Small intestine (tissue), 16 donors: ENCODE measurements at places on chromosomes 5 and 9.
A peak's percentile ranks its signal among the peaks of the same experiment; 100 is the strongest.

DNA sequence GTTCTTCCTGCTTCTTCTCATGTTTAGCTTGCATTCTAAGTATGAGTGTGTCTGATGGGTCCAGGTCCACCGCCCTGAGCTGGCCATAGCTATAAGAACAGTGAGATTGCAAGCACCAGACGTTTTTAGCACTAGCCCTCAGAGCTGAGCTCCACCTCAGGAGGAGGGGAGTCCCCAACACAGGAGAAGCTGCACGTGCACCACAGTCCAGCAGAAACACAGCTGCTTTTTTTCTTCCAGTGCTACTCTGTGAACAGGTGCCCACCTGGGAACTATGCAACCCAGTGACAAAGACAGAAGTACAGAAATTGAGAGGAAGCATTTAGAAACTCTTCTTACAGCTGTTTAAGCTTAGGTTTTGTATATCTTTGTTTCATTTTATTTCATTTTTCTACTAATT is 299.4 kb downstream of the MARCHF11 start:
- no peaks in the 10 kb centered on the region for H3K4me1 ChIP-seq
- no peaks in the 10 kb centered on the region for H3K36me3 ChIP-seq
- no peak overlapping the region for H3K4me3 ChIP-seq
- DNase-seq, result no peak
- no peak overlapping the region for H3K27ac ChIP-seq
- no peaks in the 10 kb centered on the region for H3K27me3 ChIP-seq

- H3K4me1 ChIP-seq, result no peaks in the 10 kb centered on the region
- no peak for DNase-seq
- no peaks in the 10 kb centered on the region for H3K27me3 ChIP-seq
- no peaks in the 10 kb centered on the region for H3K36me3 ChIP-seq
These were observed 7.7 kb upstream of the ZCCHC10 start for GRCh38 chr5:133034064-133034463.

DNA sequence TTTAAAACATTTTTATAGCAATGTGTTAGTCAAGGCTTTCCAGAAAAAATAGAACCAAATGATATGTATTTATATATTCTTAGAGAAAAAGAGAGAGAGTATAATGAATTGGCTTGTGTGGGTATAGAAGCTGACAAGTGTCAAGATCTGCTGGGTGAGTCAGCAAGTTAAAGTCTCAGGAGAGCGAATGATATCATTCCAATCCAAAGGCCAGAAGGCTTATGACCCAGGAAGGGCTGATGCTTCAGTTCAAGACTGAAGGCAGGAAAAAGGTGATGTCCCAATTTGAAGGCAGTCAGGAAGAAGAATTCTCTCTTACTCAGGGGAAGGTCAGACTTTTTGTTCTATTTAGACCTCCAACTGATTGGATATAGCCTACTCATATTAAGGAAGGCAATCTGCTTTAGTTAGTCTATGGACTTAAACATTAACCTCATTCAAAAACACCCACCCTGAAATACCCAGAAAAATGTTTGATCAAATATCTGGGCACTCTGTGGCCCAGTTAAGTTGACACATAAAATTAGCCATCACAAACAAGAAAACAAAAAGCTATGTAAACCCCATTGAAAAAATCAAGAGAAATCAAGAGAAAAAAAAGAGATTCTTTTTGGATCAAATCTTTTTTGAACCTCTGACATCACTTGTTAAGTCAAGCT is 189.6 kb downstream of the PIK3R1 start:
- H3K27ac ChIP-seq, result no peak overlapping the region
- H3K4me1 ChIP-seq, result peaks cover 13% of the 10 kb centered on the region
- no peaks in the 10 kb centered on the region for H3K27me3 ChIP-seq
- no peak overlapping the region for H3K4me3 ChIP-seq
- no peaks in the 10 kb centered on the region for H3K36me3 ChIP-seq

DNA sequence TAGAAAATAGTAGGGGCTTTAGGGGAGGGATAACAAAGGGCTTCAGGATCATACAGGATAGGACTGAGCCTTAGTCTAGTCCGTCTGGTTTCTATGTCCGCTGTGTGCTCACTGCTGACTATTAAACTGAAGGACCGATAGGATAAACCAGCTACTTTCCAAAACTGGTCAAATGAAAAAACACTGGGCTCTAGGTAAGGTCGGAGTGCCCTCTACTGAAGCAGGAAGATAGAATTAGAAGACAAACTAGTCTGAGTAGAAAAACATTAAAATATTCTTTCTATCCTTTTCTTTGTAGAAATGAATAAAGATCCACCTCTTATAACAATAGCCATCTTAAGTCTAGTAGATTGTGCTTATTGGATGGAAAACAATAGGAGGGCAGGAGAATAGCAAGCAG is 133.6 kb downstream of the CEMIP2 start:
- DNase-seq, result no peak
- no peaks in the 10 kb centered on the region for H3K36me3 ChIP-seq
- H3K27ac ChIP-seq, result no peak overlapping the region
- no peaks in the 10 kb centered on the region for H3K27me3 ChIP-seq
- H3K4me1 ChIP-seq, result peaks cover 3% of the 10 kb centered on the region

- DNase-seq, result no peak
- H3K4me1 ChIP-seq, result no peaks in the 10 kb centered on the region
- H3K27ac ChIP-seq, result no peak overlapping the region
- no peaks in the 10 kb centered on the region for H3K27me3 ChIP-seq
- no peaks in the 10 kb centered on the region for H3K36me3 ChIP-seq
These were observed 56.5 kb downstream of the AMBP start for GRCh38 chr9:114021578-114021977.

GRCh38 chr9:82170866-82171265 is 182.3 kb downstream of the SPATA31D1 start:
- H3K27me3 ChIP-seq, result no peaks in the 10 kb centered on the region
- no peak overlapping the region for H3K27ac ChIP-seq
- no peak for DNase-seq
- H3K4me1 ChIP-seq, result no peaks in the 10 kb centered on the region
- H3K4me3 ChIP-seq, result no peak overlapping the region

DNA sequence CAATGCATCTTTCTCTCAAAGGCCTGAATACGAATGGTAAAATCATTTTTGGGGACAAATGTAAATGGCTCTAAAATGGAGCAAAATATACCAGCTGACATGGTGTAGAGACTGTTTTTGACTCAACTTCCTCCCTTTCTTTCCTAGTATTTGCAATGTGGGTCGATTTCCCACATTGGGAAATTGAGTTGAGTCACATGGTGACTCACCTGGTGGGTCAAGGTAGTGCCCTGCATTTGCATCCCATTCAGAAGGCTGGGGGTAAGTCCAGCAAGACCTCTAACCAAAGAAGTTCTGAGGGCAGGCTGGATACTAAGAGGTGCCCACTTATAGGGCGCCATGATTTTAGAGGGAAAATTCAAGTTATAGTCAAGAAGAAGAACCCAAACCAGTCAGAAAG is 179.6 kb upstream of the MPDZ start:
- no peaks in the 10 kb centered on the region for H3K4me1 ChIP-seq
- no peaks in the 10 kb centered on the region for H3K27me3 ChIP-seq
- no peak overlapping the region for H3K27ac ChIP-seq
- no peak overlapping the region for H3K4me3 ChIP-seq
- H3K36me3 ChIP-seq, result no peaks in the 10 kb centered on the region
- no peak for DNase-seq

- H3K4me1 ChIP-seq, result peaks cover 4% of the 10 kb centered on the region
- H3K36me3 ChIP-seq, result no peaks in the 10 kb centered on the region
- peaks cover 6% of the 10 kb centered on the region for H3K27me3 ChIP-seq
- no peak overlapping the region for H3K27ac ChIP-seq
- no peak for DNase-seq
- peak overlapping the region; percentile 1 for H3K4me3 ChIP-seq
These were observed 192.3 kb downstream of the MELK start for GRCh38 chr9:36765077-36765390.

DNA sequence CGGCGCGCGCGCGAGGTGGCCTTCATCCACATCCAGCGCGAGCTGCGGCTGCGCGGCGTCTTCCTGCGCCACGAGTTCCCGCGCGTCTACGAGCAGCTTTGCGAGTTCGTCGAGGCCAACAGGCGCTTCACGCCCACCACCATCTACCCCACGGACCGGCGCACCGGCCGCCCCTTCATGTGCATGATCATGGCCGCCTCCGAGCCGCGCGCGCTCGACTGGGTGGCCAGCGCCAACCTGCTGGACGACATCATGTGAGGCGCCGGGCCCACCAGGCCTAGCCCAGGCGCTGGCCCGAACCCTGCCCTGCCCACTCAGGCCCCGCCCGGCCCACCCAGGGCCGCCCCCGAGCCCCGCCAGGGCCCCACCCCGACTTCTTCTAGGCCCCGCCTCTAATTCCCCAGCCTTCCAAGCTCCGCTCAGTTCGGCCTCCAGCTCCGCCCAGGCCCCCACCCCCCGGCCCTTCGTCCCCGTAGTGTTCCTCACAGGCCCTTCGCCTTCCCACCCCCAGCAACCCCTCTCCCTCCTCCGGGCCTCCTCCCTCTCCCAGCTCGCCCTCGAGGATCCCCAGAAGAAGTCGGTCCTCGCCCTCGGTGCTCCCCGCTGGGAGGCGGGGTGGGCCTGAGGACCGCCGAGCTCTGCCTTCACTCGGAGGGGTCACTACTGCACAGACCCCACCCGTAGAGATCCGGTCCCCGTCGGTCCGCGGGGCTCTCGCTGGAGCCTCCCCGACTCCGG is 2.0 kb upstream of the PHPT1 start:
- peaks cover 2% of the 10 kb centered on the region for H3K4me1 ChIP-seq
- H3K27me3 ChIP-seq, result peaks cover 3% of the 10 kb centered on the region
- peak; percentile 90 for DNase-seq
- H3K4me3 ChIP-seq, result no peak overlapping the region
- peak overlapping the region; percentile 92 for H3K27ac ChIP-seq

DNA sequence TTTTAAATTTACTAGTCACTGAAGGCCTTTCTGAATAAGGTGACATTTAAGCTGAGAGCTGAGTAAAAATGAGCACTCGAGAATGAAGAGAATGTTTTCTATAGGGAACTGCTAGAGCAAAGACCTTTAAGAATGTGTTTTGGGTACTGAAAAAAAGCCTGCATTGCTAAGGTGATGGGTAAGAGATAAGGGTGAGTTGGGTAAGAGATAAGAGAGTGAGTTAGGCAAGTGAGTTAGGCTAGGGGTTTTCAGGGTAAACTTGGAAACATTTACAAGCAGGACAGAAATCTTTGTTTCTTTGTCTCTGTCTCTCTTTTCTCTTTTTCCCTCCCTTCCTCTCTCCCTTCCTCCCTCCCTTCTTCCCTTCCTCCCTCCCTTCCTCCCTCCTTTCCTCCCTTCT is 5.6 kb downstream of the RAD23B start:
- DNase-seq, result no peak
- H3K4me1 ChIP-seq, result peaks cover 3% of the 10 kb centered on the region
- no peak overlapping the region for H3K27ac ChIP-seq
- no peak overlapping the region for H3K4me3 ChIP-seq
- no peaks in the 10 kb centered on the region for H3K27me3 ChIP-seq
- no peaks in the 10 kb centered on the region for H3K36me3 ChIP-seq

DNA sequence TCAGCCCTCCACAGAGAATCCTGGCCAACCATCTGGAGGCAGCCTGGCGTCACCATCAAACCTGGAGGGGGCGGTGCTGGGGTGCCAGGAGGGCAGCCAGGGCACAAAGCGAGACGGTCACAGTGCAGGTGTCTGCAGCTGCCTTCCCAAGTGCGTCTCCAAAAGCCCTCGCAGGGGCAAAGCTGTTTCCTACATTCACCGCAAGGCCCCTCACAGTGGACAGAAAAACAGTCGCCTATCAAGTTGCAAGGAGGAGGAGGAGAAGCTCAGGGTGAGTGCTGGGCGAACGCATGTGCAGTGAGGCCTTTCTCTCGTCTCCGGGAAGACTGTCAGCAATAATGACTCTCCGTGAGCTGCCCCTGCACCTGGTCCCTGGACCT is 18.0 kb upstream of the LHX3 start:
- H3K27ac ChIP-seq, result no peak overlapping the region
- DNase-seq, result no peak
- peaks cover 80% of the 10 kb centered on the region for H3K36me3 ChIP-seq
- H3K4me1 ChIP-seq, result no peaks in the 10 kb centered on the region

DNA sequence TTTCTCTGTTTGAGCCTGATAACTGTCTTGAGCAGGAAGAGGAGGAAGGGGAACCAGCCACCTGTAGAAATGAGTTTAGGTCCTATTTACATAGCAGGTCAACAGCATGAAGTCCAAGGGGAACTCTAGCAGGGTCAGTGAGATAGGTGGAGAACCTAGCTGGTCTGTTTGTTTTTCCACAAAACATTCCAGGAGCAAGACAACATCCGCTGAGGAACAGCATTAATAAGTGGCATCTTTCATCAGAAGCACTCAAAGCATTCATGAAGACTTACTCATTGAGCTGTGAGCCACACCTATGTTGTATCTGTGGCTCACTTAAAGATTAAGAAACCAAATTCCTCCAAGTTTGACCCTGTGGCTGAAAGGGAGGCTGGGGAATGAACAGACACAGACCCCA is 115.9 kb downstream of the ACTBL2 start:
- H3K27ac ChIP-seq, result no peak overlapping the region
- H3K36me3 ChIP-seq, result no peaks in the 10 kb centered on the region
- DNase-seq, result no peak
- H3K4me1 ChIP-seq, result no peaks in the 10 kb centered on the region
- no peaks in the 10 kb centered on the region for H3K27me3 ChIP-seq
- H3K4me3 ChIP-seq, result no peak overlapping the region

GRCh38 chr5:132498152-132498551 is 7.6 kb upstream of the IRF1 start:
- H3K4me1 ChIP-seq, result peaks cover 14% of the 10 kb centered on the region
- no peaks in the 10 kb centered on the region for H3K36me3 ChIP-seq
- H3K4me3 ChIP-seq, result no peak overlapping the region
- H3K27ac ChIP-seq, result peak overlapping the region; percentile 98
- H3K27me3 ChIP-seq, result no peaks in the 10 kb centered on the region

- H3K4me1 ChIP-seq, result no peaks in the 10 kb centered on the region
- H3K4me3 ChIP-seq, result no peak overlapping the region
- no peak for DNase-seq
- no peaks in the 10 kb centered on the region for H3K27me3 ChIP-seq
These were observed 39.4 kb downstream of the NAIF1 start for GRCh38 chr9:128027705-128028104.

- H3K27me3 ChIP-seq, result peaks cover 2% of the 10 kb centered on the region
- H3K27ac ChIP-seq, result peak within 1 kb of the TSS; percentile 97
- peak within 1 kb of the TSS; percentile 77 for H3K4me3 ChIP-seq
- DNase-seq, result peak; percentile 94
- H3K36me3 ChIP-seq, result peaks cover 12% of the 10 kb centered on the region
These were observed at the start of gene BDP1 for GRCh38 chr5:71455427-71456361. TSS of gene BDP1 (plus strand) at chr5:71455651. CDS start at chr5:71455878, 227 bp downstream.

DNA sequence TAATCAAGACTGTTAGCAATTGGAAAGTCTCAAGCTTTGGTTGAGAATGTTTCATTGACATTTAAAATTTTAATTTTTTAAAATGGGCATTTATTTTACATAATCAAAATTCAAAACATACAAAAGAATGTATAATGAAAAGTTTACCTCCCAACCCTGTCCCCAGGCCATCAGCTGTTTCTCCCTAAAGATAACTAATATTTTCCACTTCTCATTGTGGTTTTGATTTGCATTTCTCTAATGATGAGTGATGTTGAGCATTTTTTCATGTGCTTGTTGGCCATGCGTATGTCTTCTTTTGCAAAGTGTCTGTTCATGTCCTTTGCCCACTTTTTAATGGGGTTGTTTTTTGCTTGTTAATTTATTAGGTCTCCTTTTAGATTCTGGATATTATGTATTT is 11.4 kb upstream of the MACIR start:
- H3K4me1 ChIP-seq, result no peaks in the 10 kb centered on the region
- H3K27ac ChIP-seq, result no peak overlapping the region
- no peaks in the 10 kb centered on the region for H3K27me3 ChIP-seq
- no peaks in the 10 kb centered on the region for H3K36me3 ChIP-seq
- no peak overlapping the region for H3K4me3 ChIP-seq
- DNase-seq, result no peak

GRCh38 chr9:77011973-77012821 is 7.3 kb upstream of the FOXB2 start:
- H3K36me3 ChIP-seq, result no peaks in the 10 kb centered on the region
- H3K27ac ChIP-seq, result no peak overlapping the region
- peaks cover 42% of the 10 kb centered on the region for H3K27me3 ChIP-seq
- H3K4me3 ChIP-seq, result no peak overlapping the region
- DNase-seq, result peak; percentile 82
